ENCODE measurements at places on chromosomes 1 and 21.

GRCh38 chr1:156505679-156506298 is 5.2 kb upstream of the MEF2D start:
- DNase-seq = no peak

DNA sequence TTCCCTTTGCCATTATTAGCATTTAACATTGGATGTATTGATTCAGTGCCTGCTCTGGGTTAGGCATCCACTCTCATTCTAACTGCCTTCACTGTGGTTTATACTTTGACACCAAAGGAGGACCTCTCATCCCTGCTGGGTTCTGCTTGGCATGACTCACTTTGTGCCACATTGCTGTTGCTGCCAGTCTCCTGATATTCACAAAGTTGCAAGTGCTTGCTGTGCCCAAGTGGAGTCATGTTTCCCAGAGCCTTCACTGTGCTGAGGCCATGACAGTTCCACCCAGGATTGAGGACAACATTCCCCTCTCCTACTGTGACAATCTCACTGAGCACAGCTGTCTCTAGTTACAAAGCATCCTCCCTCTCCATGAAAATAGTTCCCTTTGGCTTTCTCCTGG is 519.9 kb upstream of the USP24 start:
- no peak for DNase-seq

GRCh38 chr1:89548122-89548857 is 23.7 kb downstream of the LRRC8B start:
- no peak for DNase-seq

GRCh38 chr1:35850051-35850450 is 33.0 kb upstream of the AGO1 start:
- DNase-seq = no peak

- DNase-seq = no peak
Observed at GRCh38 chr1:237352747-237353146, 310.8 kb downstream of the RYR2 start.

GRCh38 chr21:26965907-26966581 is 844 bp downstream of the ADAMTS5 start:
- DNase-seq = peak; percentile 40

- peak; percentile 24 for DNase-seq
Observed at GRCh38 chr1:240149484-240150094, 57.9 kb downstream of the FMN2 start.

- DNase-seq = no peak
Observed at GRCh38 chr1:192860478-192861185, 51.8 kb downstream of the RGS2 start.

GRCh38 chr1:245707941-245708340 is 553.2 kb downstream of the KIF26B start:
- no peak for DNase-seq

GRCh38 chr1:6033124-6033523 is 12.6 kb upstream of the KCNAB2 start:
- no peak for DNase-seq

GRCh38 chr1:81021134-81021533 is 779.6 kb upstream of the ADGRL2 start:
- DNase-seq = no peak

DNA sequence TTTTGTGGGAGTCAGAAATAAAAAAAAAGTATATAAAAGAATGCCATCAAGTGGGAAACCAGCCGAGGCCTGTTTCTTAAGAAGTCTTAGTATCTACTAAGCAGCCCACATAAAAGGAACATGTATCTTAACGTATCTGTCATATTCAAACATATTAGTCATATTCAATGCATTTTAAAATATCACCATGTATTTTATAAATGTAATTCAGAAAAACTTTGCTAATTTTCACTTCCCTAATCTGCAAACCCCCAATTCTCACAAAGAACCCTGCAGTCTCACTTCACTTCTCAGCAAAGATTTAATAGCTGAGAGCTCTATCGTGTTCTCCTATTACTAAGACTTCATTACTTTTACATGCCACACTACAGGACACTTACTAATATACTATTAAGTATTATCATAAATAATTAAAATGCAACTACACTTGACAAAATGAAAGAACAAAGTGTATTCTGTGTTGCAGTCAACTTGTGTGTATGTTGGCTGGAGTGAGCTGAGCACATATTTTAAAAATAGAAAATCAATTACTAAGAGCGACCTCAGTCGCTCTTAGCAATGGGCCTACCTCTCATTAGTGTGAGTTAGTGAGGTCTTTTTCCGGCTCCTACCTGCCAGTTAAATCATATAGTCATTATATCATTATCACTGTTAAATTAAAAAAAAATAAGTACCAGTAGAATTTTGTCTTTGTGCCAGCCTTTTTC is 484.3 kb downstream of the LMO4 start:
- no peak for DNase-seq

DNA sequence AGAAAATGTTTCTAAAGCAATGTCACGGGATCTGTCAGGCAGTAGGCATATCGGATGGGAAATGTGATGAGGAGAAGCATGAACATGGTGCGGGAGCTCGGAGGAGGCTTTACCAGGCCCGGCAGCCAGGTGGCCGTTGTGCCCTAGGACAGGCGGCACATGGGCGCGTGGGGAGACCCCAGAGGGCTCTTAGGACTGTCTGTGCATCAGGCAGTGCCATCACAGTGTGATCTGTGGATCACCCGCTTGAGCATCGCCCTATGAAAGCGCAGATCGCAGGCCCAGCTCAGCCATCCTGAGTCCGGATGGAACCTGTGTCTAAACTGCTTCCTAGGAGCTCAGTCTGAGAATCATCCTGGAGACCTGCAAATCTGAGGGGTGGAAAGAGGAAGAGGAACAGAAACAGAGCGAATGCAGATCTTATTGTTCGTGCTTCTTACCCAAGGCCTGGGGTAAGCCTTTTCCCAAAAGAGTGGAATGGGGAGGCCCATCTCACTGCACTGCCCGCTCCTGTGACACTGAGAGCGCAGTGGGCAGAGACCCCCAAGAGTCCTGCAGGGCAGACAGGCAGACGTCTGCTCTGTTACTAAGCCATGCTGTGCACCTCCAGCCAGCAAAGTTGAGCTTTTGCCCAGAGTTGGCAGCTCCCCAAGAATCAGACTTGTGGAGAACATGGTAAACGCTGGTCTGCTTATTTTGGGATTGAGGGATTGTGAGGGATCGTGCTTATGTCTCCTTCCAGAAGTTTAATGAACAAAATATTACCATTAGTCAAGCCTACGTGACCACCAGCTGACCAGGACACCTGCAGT is 251.0 kb downstream of the RHOU start:
- peak; percentile 45 for DNase-seq

DNA sequence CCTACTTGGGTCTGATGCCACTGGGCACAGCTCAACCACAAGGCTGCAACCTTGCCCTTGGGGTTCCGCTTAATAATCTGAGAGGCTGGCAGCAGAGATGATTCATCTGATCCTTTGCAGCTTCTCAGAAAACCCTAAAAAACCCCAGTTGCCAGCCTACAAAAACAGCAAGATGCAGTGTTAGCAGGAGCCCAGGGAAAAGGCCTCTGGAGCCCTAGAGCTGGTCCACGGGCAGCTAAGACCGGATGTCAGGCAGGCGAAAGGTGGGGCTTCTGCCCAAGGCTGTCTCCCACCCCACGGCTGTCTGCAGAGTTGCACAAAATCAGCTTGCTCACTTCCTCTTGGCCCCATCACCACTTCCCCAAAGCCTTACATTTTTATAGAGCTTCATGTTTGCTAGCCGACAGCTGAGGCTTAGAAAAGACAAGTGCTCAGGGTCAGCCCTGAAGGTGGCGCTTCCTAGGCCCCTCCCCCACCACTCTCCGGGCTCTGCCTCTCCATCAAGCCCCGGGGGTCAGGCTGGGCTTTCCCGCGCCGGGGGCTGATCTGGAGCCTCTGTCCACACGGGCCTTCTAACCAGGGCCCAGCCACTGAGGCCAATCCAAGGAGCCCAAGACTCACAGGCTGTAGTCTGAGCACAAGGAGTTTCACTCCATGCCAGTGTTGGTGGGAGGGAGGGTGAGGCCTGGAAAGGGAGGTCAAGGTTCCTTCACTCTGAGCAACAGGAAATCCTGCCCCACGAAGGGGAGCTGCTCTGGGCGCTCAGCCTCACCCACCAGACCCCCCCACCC is 4.2 kb upstream of the ADORA3 start:
- peak; percentile 85 for DNase-seq
